ENCODE measurements at places on chromosomes 12 and 14. TPM values are rescaled to one million over a fixed set of nuclear protein-coding genes. Genes with fewer than 3 reads are reported as not detected.

KLC1 gene
- total RNA-seq: 198 TPM

SLC2A14 gene
- total RNA-seq: under 0.01 TPM

ADAM20 gene
- total RNA-seq: 1.5 TPM

TBX3 gene
- 11.9 TPM for total RNA-seq

GPD1 gene
- under 0.01 TPM for total RNA-seq

C14orf132 gene
- total RNA-seq: 41.5 TPM

HCAR3 gene
- not detected for total RNA-seq

MDGA2 gene
- not detected for total RNA-seq

DENND5B gene
- total RNA-seq: 18.8 TPM

HOXC11 gene
- 1.1 TPM for total RNA-seq

NPFF gene
- total RNA-seq: not detected

HCFC2 gene
- total RNA-seq: 27.7 TPM

NAV3 gene
- 107 TPM for total RNA-seq

GPR68 gene
- 8.5 TPM for total RNA-seq
